ENCODE measurements at places on chromosomes 1 and 21. TPM values are rescaled to one million over a fixed set of nuclear protein-coding genes. Genes with fewer than 3 reads are reported as not detected.

The GJA4 gene
- 31.6 TPM for total RNA-seq

The C1orf53 gene
- total RNA-seq: 12.1 TPM

The MTARC2 gene
- 23.6 TPM for total RNA-seq

The ELK4 gene
- 19.1 TPM for total RNA-seq

The LCE3D gene
- total RNA-seq: not detected

Measured in right atrium auricular region (tissue), 2 donors.